ELR (cell line): ENCODE measurements at places on chromosomes 1 and 21.

DNA sequence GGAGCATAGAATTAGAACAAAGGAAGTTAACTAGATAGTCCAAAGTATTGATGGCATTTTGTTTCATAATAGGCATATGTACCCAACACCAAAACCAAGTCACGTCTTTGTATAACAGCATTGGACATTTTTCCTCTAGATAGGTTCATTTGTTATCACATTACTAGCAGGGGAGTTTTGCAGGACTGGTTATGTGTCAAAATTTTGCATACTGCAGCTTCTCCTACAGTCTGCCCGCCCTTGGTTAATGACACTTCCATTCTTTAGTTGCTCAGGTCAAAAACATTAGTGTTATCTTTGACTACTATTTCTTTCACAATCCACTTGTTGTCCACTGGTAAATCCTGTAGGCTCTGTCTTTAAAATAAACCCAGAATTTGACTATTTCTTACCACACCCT lies 8.9 kb downstream of the CAPZA1 start:
- DNase-seq, result no peak

GRCh38 chr1:24551960-24552571 lies 3.8 kb upstream of the NCMAP start:
- no peak for DNase-seq

GRCh38 chr21:39657091-39657689 lies 44.5 kb downstream of the B3GALT5 start:
- DNase-seq, result no peak

GRCh38 chr1:171313319-171313834 lies 606 bp upstream of the FMO4 start:
- no peak for DNase-seq

- peak; percentile 28 for DNase-seq
Measured at GRCh38 chr1:235782601-235783000, 84.1 kb downstream of the LYST start.
